HT1080 (cell line): ENCODE measurements at places on chromosomes 13 and 19.

DNA sequence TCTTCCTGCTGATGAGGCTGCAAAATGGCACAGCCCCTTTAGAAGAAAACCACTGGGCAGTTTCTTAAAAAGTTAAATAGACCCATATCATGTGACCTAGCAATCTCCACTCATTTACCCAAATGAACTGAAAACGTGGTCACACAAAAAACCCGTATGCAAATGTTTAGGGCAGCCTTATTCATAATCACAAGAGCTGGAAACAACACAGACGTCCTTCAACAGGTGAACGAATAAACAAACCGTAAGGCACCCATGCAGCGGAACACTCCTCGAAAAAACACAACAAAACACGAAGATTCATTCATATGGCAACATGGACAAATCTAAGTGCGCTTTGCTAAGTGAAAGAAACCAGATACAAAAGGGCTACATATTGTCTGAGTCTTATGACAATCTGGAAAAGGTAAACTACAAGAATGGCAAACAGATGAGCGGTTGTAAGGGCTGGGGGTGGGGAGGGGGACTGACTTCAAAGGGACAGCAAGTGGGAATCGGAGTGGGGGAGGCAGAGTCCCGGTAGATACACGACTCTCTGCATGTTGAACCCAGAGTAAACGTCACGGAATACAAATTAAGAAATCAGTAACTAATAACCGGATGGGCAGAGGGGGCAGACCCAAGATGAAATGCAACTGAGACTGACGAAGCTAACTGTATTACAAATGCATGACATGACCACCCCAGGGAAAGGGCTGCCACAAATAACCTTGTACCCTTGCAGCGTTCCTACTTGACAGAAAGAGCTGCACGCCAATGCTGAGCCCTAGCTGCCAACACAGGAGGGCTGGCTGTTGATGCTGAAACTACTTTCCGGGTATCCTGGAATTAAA is 33.4 kb downstream of the MLLT1 start:
- DNase-seq = no peak

DNA sequence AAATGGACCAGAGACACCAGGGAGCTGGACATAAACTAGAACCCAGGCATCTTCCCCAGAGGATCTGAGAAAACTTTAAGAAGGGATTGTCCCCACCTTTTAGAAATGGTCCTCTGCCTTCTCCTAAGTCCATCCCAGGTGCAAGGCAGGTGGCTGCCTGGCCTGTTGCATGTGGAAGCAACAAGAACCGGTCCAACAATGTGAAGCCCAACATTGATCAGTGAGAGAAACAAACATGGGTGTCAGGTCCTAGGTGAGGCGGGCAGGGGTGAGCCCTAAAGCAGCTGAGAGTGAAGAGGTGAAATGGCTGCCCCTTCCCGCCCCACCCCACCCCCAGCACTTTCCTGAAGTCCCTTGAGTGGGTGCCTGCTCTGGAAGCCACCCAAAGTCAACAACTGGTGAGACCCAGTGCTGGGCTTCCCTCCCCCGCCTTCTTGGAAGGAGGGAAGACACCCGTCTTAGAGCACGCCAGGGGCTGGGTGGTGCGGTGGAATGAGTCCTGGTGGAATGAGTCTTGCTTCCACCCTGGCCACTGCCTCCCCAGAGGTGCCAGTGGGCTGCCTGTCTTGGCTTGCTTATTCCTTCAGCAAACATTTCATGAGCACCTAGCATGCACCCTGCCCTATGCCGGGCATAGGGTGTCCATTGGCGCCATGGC is 1.7 kb downstream of the AP1M1 start:
- no peak for DNase-seq

DNA sequence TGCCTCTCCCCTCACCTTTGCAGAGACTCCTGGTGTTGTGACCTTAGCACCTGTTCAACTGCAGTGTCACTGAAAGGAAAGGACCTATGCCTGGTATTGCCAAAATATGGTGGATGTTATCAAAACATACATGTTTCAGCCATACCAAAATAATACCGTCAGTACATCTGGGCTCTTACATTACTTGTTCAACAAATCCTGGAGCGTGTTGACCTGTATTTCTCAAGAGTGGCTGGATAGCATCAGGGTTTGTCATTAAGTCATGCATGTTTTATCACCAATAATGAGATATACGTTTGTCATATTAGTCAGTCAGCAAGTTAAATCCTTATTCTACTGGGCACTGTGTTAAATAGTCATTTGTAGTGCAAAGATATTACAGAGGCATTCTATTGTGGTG is 290.8 kb downstream of the SHISA2 start:
- no peak for DNase-seq

GRCh38 chr19:19657397-19657783 is 6.1 kb downstream of the ATP13A1 start:
- no peak for DNase-seq

DNA sequence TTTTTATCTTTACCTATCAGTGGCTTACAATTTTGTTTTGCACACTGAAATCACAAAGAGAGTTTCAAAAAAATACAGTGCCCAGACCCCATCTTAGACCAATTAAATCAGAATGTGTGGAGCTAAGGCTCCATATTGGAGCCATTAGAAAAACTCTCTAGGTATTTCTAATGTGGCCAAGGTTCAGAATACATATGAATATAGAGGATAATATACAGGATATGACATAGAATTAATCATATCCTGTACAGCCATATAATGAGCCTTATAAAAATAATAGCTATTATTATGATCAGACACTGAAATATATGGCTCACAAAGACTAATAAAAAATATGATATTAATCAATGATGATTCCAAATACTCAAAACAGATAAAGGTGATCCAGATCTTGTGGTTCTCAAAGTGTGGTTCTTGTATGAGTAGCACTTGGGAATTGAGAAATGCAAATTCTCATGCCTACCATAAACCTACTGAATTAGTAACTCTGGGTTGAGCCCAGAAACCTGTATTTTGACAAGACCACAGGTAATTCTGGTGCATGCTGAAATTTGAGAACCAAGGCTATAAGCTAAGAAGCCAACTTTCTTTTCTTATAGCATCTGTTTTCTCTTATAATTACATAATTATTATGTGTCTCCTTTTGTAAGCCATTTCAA is 408.0 kb downstream of the DIAPH3 start:
- peak; percentile 32 for DNase-seq

DNA sequence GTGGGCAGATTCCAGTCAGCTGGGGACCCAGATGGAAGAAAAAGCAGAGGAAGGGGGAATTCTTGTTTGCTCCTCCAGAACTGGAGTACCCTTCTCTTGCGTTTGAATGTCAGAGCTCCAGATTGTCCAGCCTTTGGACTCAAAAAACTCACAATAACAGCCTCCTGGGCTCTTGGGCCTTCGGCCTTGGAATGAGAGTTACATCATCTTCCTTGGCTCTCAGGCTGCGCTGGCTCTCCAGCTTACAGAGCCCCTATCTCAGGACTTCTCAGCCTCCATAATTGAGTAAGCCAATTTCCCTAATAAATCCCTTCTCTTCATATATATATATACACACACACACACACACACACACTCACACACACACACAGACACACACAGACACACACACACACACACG is 1215.7 kb upstream of the SLC10A2 start:
- DNase-seq = no peak

GRCh38 chr19:47179653-47180310 is 49.1 kb downstream of the SAE1 start:
- no peak for DNase-seq
